ENCODE measurements at places on chromosomes 6 and 20.
A peak's percentile ranks its signal among the peaks of the same experiment; 100 is the strongest.

GRCh38 chr6:153994004-153994403 lies 45.0 kb upstream of the OPRM1 start:
- no peak for DNase-seq

- DNase-seq = no peak
Measured at GRCh38 chr20:2887715-2888114, 14.4 kb downstream of the PTPRA start.

DNA sequence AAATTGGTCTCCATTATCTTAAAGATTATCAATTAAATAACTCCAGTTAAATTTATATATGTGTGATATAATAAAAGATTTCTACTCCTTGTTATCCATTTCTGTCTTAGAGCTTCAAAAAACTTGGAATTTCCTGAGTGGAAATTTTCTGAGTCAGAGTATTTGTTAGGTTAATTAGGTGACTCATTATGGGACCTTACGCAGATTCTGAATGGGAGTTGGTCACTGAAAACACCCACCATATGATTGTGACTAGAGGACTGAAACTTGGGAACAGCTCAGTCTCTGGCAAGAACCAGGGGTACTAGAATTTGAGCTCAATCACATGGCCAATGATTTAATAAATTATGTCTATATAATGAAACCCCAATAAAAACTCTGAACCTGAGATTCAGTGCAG lies 125.4 kb upstream of the HMGCLL1 start:
- DNase-seq = no peak

DNA sequence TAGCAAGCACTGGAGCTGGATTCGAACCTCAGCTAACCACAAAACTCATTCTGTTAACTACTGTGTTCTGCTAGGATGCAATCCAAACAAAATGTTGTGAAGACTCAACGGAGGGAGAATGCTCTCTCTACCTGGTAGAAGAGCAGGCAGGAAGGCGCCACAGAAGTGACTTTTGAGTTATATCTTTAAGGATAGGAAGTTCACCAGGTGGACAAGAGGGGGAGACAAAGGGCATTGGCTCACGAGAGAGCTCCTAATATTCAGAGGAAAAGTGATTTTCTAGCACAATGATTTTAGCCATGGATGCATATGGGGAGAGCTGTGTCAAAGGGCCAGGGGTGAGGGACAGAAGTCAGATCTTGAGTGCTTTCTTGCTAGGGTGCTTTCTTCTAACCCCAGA lies 108.4 kb upstream of the MAFB start:
- DNase-seq = no peak

- no peak for DNase-seq
Measured at GRCh38 chr20:38131588-38132121, 33.4 kb downstream of the TGM2 start.

- DNase-seq = no peak
Measured at GRCh38 chr6:168124921-168125320, 45.9 kb upstream of the FRMD1 start.

DNA sequence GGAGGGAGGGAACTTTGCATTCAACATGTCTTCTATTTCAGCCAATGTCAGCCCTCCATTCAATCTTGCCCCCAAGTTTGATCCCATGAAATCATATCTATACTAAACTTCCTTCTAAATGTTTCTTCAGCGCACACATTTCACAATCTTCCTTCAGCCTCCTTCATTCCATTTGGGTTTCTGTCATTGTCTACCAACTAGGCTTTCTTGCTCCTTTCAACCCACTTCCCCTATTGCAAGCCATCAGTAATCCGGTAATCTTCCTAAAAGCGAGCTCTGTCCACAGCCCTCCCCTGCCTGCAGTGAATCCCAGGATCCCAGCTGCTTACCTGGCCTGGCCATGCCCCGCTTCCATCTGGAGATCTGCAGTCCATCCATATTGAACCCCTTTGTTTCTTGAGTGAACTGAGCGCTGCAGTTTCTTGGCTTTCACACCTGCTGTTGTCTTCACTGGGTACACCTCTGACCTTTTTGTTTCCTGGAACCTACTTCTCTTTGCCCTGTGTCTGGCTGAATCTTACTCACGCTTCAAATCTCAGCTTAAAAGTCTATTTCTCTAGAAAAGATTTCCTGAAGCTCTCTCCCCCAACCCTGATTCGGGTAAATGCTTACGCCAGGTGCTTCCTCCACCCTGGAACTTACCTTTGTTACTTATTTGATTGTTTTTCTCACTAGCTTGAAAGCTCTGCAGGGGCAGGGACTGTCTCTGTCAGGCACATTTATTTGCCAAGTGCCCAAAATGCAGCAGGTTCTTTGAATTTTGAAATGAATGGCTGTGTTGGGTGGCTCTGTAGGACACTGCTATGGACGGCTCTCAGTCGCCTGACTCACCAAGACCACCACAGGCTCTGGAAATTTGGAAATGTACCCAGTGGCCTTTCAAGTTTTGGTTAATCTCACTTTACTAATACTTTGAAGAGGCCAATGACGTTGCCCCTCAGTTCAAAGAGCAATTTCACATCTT lies 50.3 kb downstream of the ADTRP start:
- no peak for DNase-seq

DNA sequence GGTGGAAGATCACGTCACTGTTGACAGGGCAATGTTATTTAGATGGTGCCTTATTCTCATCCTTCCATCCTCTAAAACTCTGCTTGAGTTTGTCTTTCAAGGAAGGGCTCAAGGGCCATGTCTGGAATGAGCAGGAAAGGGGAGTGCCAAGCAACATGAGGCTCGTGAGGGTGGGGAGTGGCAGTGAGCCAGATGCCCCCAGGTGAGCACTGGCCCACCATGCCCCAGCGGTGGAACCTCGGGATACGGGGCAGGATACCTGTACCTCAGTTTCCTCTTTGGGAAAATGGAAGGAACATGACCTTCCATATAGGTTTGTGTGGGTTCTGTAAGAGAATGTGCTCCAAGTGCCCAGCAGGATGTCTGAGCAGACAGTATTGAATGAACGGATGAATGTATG lies 337.4 kb downstream of the TAF4 start:
- no peak for DNase-seq

GRCh38 chr6:113115196-113115595 lies 741.9 kb upstream of the MARCKS start:
- no peak for DNase-seq

DNA sequence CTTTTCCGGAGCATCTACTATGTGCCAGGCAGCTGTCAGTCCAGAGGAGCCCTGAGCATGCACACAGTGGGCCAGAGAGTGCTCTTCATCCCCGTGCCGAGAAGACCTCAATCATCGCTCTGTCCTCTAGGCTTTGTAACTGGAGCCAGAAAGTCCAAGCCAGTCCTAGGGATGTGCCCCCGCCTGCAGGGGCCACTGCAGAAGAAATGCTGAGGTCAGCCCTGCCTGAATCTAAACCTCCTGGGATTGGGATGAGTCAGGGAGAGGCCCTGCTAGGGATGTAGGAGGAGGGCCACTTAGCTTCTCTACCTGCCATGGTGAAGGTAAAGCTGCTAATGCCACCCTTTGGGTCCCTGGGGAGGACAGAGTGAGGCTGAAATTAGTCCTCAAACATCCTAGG lies 146.8 kb downstream of the CDC5L start:
- no peak for DNase-seq

- no peak for DNase-seq
Measured at GRCh38 chr6:21842875-21843645, 249.5 kb downstream of the SOX4 start.

GRCh38 chr20:31675828-31676608 lies 38.3 kb downstream of the COX4I2 start:
- DNase-seq = no peak

DNA sequence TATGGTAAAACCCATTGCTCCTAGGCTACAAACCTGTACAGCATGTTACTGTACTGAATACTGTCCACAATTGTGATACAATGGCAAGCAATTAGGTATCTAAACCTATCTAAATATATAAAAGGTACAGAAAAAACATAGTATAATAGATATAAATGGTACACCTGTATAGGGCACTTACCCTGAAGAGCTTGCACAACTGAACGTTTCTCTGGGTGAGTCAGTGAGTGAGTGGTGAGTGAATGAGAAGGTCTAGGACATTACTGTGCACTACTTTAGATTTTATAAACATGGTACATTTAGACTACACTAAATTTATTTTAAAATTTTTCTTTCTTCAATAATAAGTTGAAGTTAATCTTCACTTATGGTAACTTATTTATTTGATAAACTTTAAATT lies 119.9 kb upstream of the CEP85L start:
- DNase-seq = no peak

GRCh38 chr6:111845441-111845871 lies 27.8 kb downstream of the FYN start:
- no peak for DNase-seq

DNA sequence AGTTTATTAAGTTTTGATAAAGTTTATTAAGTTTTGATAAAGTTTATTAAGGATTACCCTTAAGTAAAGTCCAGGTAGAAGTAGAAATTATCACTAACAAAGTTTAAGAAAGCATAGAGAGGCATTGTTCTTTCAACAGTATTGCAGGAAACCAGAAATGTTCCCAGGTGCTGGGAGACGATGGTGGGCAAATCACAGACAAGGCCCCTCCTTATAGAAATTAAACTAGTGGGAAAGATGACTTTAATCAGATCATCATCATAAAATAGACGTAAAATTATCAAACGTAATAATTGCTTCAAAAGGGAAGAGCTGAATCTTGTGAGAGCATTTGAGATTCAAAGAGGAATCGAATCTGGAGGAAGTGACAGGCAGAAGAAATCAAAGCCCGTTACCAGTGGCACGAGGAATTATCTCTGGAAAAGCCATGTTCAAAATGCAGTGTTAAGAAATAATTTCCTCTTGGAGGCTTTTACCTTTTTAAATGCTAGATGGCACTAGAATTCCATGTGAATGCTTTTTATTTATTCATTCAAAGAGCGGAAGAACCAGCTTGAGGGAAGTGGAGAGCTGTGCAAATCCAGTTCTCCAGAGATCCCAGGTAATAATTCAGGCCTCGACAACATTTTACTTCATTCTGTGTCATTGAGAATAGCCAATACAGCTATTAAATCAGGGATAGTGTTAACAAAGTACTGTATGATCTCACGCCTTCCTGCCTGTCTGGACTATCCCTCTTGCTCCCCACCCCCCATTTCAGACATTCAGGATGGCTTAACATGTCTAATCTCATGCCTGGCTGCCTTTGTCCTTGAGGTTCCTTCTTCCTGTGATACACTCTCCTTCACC lies 1.0 kb upstream of the APMAP start:
- DNase-seq = no peak

- DNase-seq = no peak
Measured at GRCh38 chr6:6997263-6998193, 110.2 kb upstream of the RREB1 start.

- no peak for DNase-seq
Measured at GRCh38 chr6:35377002-35377401, 34.6 kb downstream of the PPARD start.

GRCh38 chr6:99146711-99147110 lies 199.0 kb upstream of the FBXL4 start:
- no peak for DNase-seq

GRCh38 chr20:47665221-47665991 lies 119.9 kb downstream of the SULF2 start:
- DNase-seq = no peak

DNA sequence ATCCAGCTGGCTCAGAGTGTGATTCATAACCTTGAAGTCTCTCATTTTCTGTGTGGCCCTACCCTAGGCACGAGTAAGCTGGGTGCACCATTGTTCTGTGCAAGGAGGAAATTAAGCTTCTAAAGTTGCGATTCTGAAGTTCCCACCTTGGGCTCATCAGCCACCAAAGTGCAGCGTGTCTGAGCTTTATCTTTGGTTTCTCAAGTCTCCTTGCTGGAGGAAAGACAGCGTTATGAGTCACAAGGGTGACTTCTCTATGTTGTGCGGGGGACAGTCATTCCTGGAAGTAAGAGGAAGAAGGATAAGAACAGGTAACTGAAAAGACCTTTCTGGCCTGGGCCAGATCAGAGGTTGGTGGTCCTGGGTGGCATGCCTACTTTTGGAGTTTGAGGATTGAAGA lies 16.8 kb downstream of the MRAP2 start:
- DNase-seq = no peak

GRCh38 chr6:12578751-12579150 lies 137.8 kb upstream of the PHACTR1 start:
- DNase-seq = no peak

GRCh38 chr6:163146036-163146435 lies 268.5 kb upstream of the QKI start:
- DNase-seq = no peak

DNA sequence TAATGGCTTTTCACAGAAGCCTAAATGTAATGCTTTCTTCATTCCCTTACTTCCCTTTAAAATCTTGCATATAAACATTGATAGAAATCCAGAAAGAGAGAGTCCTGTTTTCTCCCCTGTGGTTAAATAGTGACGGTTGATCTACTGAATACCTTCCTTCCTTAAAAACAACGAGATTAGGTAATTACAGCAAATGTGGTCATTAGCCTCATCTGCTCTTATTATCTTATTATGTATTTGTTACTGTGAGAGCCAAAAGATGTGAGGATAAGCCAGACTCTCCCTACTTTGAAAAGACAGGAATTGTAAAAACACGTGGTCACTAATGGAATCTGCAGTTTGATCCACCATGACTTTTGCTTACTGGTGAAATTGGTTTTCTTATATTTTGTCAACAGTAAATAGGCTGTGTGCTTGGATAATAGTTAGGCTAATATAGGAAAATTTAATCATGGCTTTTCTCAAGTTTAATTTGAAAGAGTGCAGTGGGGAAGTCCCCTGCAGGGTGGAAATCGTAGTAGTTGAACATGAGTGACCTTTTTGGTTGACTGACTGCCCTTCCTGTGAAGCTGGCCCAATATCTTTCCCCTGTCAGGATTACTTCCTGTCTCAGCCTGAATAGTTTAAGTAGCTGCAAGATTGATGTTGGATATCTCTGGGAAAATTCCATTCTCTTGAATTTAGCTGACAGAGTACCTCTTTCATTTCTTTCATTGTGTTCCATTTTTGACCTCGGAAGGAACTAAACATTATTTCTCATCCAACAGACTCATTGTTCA lies 62.8 kb downstream of the JARID2 start:
- no peak for DNase-seq

GRCh38 chr6:57267586-57268293 lies 45.6 kb upstream of the RAB23 start:
- peak; percentile 9 for DNase-seq

Data from NCI-H1105 (cell line).